ENCODE measurements at places on chromosomes 2 and 18.

GRCh38 chr2:217077831-217078407 is 218.1 kb upstream of the TNP1 start:
- no peak for DNase-seq

DNA sequence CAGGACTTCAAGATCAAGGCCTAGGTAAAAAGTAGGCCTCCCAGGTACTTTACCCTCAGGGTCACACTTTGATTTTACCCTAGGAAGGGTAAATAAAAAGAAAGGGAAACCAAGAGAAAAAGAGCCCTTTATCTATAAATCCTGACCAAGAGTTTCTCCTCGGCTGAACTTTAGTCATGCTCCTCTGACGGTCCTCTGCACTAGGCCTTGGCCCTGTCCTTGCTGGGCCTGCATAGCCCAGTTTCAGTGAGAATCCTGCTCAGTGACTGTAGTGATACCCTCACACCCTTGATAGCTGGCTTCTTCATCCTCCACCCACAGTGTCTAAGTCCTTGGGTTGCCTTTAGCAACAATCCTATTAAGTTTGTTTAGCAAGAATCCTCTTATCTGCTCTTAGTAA is 20.5 kb upstream of the ITSN2 start:
- DNase-seq = no peak

DNA sequence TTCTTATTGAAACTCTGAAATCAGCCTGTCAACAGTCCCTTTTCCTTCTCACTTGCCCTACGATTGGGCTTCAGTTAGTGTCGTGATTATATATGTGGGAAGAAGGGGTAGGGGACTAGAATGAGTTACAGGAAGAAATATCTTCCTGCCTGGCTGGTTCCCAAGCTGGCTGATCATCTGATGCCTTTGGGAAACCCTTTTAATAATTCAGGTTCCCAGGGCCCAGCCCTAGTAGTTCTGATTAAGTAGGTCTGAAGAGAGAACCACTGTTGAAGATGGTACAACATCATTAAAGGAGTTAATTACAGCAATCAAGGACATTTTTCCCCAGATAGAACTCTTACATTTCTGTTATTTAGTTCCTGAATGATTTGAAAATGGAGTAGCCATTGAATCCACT is 110.1 kb upstream of the EML6 start:
- no peak for DNase-seq

DNA sequence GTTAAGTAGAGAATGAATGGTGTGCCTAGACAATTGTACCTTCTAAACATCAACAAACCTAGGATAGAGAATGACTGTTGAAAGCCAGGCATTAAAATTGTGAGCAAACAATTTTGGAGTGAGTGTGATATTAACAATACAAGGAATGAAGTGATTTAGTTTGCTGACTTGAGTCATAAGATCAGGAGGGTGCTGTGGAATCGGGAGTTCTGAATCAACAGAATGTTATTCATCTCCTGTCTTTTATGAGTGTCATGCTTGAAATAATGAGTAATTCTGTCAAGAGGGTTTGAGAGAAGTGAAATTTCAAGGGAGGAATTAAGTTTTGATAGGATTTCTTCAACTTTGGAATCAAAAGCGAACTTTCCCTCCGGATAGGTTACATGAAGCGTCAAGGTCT is 214.4 kb upstream of the DSEL start:
- DNase-seq = no peak

- DNase-seq = no peak
Measured at GRCh38 chr2:240459401-240460252, 24.2 kb downstream of the GPC1 start.

DNA sequence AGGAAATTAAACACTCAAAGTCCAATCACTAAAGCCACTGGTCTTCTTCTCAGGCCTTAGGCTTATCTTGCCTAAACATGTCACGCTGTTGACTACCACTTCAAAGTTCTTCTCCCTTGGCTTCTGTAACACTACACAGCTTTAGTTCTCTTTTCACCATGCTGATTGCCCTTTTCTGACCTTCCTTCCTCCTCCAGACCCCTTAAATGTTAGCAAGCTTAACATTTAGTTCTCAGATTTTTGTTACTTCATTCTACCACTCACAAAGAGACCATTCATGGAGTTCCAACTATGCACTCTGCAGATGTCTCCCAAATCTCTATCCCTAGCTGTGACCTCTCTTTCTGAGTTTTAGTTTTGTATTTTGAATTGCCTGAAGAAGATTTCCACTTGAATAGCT is 64.4 kb downstream of the TTC21B start:
- DNase-seq = no peak

- no peak for DNase-seq
Measured at GRCh38 chr2:150325656-150326314, 161.7 kb downstream of the RND3 start.

DNA sequence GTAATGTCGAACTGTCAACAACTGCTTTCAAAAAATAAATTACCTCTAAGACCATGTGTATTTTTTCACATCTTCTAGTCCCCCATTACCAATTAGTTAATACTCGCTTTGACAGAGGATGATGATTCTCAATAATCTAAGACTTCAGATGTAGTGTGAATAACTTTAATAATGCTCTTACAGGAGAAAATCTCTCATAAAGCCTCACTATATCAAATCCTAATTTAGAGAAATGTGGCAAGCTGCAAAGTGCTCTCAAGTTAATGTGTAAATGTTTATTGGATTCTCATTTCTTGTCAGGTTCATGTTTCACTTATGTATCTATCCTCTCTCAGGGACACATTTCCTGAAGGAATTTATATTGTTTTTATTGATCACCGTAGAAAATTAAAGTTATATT is 223.9 kb downstream of the CDH7 start:
- DNase-seq = no peak

GRCh38 chr2:114699423-114699944 is 257.0 kb downstream of the DPP10 start:
- DNase-seq = no peak

- DNase-seq = no peak
Measured at GRCh38 chr2:127305990-127306585, 12.1 kb upstream of the ERCC3 start.

DNA sequence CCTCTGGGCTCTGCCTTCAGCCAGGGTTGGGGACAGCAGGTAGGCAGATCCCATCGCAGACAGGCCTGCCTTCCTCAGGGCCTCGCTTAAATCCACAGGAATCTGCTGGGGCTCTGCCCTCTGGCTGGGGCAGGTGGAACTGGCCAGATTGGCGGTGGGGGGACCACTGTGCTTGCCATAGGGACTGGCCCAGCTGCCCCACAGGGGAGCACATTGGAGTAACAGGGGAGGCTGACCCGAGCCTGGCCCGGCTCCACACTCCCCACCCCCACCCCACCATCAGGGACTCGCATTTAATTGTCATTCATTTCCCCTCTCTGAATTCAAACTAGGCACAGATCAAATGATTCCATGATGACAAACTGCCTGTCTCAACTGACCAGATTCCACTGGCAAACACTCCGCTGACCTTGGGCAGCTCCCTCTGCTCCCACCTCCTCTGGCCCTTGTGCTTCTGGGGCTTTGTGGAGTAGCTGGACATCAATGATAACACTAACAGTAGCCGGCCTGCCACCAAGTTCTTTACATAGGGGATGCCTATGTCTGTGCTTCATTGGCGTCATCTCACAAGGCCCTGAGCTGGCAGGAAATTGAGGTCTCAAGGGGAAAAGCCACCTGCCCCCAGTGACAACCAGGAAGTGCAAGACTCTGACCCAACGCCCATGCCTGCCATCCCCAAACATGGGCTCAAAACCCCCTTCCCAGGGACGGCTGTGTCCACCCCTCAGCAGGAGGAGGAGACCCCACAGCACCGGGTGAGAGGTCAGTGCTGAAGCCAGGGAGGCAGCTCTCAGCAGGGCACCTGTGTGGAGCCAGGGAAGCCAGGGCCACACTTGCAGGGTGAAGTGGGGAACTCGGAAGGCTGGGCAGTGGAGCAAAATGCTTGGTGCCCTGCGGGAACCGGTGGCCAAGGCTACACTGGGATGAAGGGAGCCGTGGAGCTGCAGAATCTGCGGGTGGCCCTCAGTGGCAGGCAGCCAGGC is 2.1 kb upstream of the B3GNT7 start:
- DNase-seq = no peak

GRCh38 chr2:8753609-8754008 is 71.8 kb downstream of the ID2 start:
- no peak for DNase-seq

- DNase-seq = no peak
Measured at GRCh38 chr18:47420130-47420529, 168.7 kb upstream of the SKOR2 start.

- no peak for DNase-seq
Measured at GRCh38 chr2:24205131-24205530, 30.3 kb downstream of the FAM228A start.

GRCh38 chr2:28291811-28292440 is 100.7 kb upstream of the FOSL2 start:
- DNase-seq = no peak

- DNase-seq = peak; percentile 28
Measured at GRCh38 chr2:98869870-98870269, 66.2 kb downstream of the CRACDL start.

- DNase-seq = no peak
Measured at GRCh38 chr2:226256709-226257376, 542.8 kb downstream of the IRS1 start.

GRCh38 chr2:47644351-47644750 is 138.6 kb upstream of the MSH6 start:
- DNase-seq = no peak

DNA sequence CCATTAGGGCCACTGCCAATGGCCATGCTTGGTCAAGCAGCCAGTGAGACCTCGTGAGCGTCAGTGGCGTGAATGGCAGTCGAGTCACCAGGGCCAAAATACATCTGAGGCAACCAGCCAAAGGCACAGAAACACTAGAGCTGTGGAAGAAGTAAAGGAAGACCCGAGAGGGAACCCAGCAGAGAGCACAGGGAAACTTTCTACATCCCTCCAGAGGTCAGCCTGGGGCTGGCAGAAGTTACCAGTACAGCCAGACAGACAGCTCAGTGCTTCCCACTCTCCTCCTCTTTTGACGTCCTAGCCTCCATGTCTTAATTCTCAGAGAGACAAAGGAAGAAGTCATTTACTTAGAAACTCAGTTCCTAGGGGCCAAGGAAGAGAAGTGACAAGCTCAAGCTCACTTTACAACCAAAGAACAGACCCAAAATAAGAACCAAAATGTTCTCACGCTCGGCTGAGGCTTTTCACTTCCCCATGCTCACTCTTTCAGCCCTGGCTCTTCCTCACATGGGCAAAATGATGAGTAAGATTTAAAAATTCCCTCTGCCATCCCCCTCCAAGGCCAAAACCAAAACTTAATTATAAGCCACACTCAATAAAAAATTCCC is 8.7 kb downstream of the CYRIA start:
- DNase-seq = peak; percentile 91

GRCh38 chr2:105734762-105735538 is 9.8 kb upstream of the NCK2 start:
- no peak for DNase-seq

DNA sequence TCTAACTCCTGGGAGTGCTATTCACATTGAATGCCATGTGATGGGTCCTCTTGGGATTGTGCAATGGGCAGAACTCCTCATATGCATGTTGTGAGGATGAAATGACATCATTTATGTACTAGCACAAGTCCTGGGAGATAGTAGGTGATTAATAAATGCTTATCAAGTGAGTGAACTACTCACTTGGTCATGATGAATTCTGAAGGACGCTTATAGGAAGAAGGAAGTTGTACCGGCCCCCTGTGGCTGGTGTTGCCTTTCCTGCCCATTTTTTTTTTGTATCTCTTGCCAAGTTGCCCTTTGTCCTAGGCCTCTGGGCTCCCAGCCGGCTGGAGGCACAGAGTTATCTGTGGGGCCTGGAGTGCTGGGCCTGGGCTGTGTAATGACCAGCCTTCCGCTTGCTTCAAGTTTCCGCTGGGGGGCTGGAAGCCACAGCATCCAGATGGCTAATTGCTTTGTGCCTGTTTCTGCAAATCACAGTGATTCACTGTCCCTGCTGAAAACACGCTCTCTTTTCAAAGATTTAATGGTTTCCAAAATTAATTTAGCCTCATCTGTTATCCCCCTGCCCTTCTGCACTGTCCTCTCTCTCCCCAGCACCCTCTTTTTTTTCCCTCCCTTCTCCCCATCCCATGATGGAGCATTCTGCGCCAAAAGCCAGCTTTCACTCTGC is 33.7 kb upstream of the MRPL33 start:
- DNase-seq = no peak

GRCh38 chr2:14951569-14952285 is 319.2 kb downstream of the LRATD1 start:
- DNase-seq = no peak

DNA sequence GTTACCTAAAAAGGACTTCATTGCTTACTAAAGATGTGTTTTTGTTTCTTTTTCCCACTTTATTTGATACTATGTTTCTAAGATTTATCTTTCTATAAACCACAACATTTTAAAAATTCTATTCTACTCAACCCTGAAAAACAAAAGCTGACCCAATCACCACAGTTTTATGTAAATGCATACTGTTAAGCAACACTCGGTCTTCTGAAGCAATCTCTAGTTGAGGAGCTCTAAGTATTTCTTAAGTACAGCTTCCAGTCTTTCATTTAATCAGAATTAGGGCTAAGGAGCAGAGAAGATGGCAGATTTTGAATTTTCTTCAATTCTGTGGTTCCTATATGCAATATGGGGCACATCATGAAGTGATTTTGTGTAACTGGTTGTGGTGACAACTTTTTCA is 72.2 kb upstream of the SLC4A10 start:
- no peak for DNase-seq

DNA sequence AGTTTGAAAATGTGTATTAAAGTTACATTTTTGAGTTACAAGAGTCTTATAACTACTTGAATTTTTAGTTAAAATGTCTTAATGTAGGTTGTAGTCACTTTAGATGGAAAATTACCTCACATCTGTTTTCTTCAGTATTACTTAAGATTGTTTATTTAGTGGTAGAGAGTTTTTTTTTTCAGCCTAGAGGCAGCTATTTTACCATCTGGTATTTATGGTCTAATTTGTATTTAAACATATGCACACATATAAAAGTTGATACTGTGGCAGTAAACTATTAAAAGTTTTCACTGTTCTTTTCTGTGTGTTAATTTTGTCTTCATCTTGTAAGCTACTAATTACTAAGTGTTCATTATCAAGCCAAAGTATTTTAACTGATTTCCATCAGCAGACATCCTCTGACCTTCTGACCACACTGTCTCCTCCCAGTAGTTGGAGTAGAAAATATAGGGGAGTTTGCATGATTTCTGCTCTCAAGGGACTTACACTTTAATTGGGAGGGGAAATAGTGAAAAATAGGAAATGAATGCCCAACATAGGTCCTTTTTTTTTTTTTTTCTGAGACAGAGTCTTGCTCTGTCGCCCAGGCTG is 4.3 kb downstream of the PMAIP1 start:
- no peak for DNase-seq

DNA sequence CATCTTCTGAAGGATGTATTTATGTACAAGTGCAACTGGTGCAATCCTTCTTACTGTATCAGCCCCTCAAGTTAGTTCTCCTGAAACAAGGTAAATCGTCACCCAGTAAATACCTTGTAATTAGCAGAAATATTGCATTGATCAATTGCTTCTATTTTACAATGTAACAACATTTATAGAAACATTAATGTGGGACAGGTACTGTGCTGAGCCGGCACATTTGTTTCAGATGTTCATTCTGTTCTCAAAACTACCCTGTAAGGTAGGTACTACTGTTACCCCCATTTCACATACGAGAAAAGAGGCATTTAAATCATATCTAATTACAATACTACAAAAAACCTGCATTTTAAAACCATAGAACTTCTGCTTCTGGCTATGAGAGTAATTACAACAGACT is 19.5 kb downstream of the RTN4 start:
- DNase-seq = no peak

- no peak for DNase-seq
Measured at GRCh38 chr18:73981796-73982195, 165.8 kb downstream of the FBXO15 start.

- no peak for DNase-seq
Measured at GRCh38 chr18:62981566-62981965, 266.2 kb downstream of the PHLPP1 start.
